ENCODE measurements at places on chromosomes 3 and 15.

- DNase-seq = peak; percentile 75
Observed at GRCh38 chr3:154427685-154428285, 2.2 kb downstream of the GPR149 start.

DNA sequence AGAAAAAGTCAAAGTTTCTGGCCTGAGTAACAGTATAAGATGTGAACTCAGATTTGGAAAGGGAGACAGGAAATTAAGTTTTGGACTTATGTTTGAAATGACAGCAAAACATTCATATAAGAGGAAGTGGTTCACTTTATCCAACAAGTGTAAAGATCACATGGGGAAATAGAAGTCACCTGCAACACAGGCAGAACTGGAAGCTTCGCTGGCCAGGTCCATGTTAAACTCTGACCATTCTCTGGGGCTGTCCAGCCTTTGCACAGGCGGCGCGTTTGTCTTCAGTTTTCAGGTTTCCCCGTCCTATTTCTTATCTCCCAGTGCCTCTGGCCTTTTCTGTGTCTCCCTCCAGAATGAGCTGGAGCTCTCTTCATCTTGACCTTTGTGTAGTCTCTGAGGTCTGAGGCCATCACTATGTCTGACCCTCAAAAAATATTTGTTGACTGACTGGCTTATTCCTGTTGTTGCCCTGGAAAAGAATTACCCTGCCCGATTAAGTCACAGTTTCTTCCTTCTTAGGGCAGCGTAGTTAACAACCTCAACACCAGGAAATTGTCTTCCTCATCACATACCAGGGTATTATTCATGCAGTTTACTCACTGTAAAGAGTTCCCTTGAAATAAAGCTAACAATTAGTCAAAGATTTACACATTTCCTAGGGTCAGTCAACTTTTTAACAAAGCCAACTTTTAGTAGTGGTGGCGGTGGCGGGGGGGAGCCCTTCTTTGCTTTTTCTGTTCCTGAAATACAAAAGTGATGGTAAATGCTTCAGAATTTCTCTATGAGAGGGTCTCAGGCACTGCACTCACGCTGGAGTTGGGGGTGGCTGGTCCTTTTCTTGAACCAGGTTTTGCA lies 959 bp upstream of the RASA2 start:
- no peak for DNase-seq

- no peak for DNase-seq
Observed at GRCh38 chr15:80816936-80817335, 37.8 kb downstream of the CEMIP start.

DNA sequence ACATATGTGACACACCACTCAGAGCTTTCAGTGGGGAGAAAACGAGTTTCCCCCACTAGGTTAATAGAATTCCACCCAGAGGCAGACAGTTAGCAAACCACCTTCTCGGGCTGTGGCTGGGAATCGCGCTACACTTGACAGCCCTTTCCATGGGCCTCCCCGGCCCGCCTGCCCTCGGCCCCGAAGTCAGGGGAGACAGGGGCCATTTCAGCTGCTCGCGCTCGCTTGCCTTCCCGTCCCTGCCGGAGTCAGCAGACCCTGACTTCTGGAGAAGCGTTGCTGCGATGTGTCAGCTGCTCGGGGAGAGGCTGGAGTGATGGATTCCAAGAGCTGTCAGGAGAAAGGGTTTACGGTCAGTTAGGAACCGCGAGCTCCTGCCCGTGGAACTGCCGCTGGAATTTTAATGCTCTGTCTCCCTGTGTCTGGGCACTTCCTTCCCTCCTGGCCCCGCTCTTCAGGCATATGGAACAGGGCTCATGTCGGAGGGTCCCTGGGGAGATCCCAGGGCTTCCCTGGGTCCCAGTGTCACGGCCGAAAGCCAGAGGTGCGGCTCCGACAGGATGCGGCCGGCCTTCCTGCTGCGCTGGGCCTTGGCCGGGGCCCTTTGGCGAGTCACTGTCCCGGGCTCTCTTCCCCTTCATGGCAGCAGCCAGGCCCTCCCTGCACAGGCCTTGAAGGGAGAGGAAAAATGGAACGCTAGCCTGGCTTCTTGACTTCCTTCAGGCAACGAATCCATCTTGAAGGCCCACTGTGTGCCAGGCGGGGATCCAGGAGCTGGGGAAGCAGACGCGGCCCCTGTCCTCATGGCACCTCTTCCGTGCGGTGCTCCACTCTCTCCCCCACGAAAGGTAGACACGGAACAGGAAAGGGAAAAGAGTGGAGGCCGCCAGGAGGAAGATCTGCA lies 38.4 kb upstream of the VPS8 start:
- DNase-seq = no peak

DNA sequence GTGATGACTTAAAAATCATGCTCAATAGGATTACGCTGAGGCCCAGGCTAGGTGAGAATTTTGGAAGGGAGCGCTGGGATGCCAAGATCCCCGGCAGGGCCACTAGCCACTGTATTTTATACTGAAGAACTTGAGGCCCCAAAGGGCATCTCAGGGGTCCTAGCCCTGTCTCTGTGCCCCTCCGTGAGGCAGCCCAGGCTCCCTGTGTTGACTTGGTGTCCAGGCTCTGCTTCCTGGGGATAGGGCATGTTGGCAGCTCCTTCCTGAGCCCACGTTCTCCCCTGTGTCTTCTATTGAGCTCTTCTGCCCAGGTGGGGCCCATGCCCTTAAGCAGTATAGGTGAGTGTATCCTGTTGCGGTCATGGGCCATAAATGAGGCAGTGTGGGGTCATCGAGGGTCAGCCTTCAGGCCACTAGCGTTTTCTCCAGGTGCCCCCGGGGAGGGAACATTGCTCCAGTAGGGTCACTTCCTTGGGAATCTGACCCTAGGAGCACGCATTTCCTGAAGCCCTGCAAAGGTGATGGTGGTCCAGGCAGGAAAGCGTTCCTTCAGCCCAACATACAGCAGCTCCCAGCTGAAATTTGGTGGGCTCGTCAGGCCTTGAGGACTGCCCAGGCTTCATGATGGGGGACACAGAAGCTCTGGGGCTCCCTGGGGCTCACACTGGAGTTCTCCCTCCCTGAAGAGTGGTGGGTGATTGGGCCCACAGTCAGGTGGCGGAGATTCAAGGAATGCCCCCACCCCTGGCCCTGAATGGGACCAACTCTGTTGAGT lies 189.4 kb downstream of the UBE3A start:
- DNase-seq = no peak

DNA sequence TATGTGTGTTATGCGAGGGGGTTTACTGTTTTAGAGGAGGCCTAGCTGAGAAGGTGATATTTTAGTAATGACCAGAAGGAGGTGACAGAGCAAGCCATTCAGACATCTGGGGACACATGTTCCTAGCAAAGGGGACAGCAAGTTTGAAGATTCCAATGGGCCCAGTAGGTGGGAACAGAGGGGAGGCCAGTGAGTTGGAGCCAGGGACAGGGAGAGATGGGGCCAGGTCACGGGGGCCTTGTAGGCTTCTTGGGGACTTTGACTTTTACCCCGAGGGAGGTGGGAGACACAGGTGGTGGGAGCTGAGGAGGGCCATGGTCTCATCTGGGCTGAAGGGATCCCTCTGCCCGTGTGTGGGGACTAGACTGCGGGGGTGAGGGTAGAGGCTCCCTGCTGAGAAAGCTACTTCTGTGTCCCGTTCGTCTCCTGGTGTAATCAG lies 72.5 kb downstream of the MGLL start:
- DNase-seq = no peak

DNA sequence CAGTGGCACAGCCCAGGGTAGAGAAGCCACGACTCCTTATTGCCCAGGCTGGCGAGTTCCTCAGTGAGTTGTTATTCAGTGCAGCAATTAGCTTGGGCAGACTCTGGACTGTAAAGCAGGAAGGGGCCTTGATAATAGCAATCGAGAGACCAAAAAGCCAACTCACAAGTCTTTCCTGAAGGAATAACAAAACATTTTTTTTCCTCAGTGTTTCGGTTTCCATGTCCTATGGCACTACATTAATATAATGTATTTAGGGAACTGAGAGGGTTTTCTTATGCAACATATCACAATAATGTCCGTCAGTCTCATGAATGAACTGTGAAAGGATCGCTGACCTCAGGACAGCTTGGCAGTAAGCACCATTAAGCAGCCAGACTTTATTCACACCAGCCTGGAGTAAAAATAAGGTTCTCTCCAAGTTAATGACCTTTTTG lies 248.9 kb upstream of the TBL1XR1 start:
- DNase-seq = no peak

GRCh38 chr3:31858439-31858838 lies 122.6 kb downstream of the OSBPL10 start:
- no peak for DNase-seq

DNA sequence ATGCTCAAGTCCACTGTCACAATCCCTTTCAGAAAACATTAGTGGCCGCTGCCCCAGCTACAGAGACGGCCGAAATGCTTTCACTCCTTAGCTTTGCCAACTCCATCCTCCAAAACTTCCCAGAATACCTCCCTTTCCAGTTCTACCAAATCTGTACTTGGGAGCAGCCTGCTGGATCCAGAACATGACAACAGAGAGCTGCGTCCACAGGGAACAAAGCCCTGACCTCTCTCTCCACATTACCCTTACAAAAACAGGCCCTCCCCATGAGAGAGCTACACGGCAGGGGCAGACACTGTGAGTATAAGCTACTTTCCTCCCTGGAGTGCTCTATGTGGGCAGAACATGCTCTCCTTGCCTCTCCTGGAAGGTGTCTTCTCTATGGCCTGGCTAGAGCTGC lies 6.3 kb downstream of the RBM15B start:
- DNase-seq = no peak

GRCh38 chr3:60274098-60274497 lies 977.2 kb downstream of the FHIT start:
- DNase-seq = no peak

- no peak for DNase-seq
Observed at GRCh38 chr3:149809699-149810098, 3.3 kb upstream of the RNF13 start.

- no peak for DNase-seq
Observed at GRCh38 chr3:104040896-104041295, 1325.8 kb upstream of the ALCAM start.
